ENCODE measurements at places on chromosomes 6 and 20. TPM values are rescaled to one million over a fixed set of nuclear protein-coding genes. Genes with fewer than 3 reads are reported as not detected.

CFB gene
- 81.1 TPM for total RNA-seq

SLC22A2 gene
- total RNA-seq = not detected

CFAP61 gene
- 0.38 TPM for total RNA-seq

UBE2C gene
- total RNA-seq = 54.4 TPM

GABRR1 gene
- total RNA-seq = not detected

VNN1 gene
- total RNA-seq = 5.4 TPM

CDH26 gene
- 3.0 TPM for total RNA-seq

DLL1 gene
- total RNA-seq = 37.6 TPM

RIMS1 gene
- 2.0 TPM for total RNA-seq

SALL4 gene
- 0.76 TPM for total RNA-seq

- H3K27me3 ChIP-seq = no peaks in the 10 kb centered on the region
- H3K36me3 ChIP-seq = no peaks in the 10 kb centered on the region
- peak overlapping the region; percentile 21 for H3K4me3 ChIP-seq
- DNase-seq = no peak
Measured at GRCh38 chr6:27280064-27280539, 32.0 kb downstream of the POM121L2 start.

- H3K4me3 ChIP-seq = no peak overlapping the region
- no peaks in the 10 kb centered on the region for H3K4me1 ChIP-seq
- no peaks in the 10 kb centered on the region for H3K27me3 ChIP-seq
- no peaks in the 10 kb centered on the region for H3K36me3 ChIP-seq
- H3K27ac ChIP-seq = no peak overlapping the region
Measured at GRCh38 chr6:57109880-57110279, 19.9 kb downstream of the ZNF451 start.

DNA sequence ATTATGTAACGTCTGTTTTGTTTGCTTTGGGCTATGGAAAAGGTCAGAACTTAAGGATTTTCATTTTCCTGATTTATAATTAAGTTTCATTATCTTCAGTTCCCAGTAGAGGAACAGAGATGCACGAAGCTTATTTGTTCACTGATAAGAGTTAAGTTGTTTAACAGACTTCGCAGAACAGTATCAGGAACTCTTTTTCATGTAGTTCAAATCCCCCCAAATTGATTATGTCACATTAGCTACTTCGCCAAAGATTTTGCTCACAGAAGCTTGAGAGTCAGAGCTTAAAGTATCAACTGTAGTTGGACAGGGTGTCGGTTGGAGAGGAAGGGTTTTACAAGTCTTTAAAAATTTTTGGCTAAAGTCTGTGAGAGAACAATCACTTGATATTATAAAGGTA is 43.4 kb downstream of the ZHX3 start:
- H3K4me1 ChIP-seq = peaks cover 20% of the 10 kb centered on the region
- H3K4me3 ChIP-seq = no peak overlapping the region
- DNase-seq = no peak
- H3K27me3 ChIP-seq = no peaks in the 10 kb centered on the region
- H3K27ac ChIP-seq = no peak overlapping the region
- no peaks in the 10 kb centered on the region for H3K36me3 ChIP-seq

GRCh38 chr20:51284176-51284575 is 258.3 kb downstream of the NFATC2 start:
- no peaks in the 10 kb centered on the region for H3K27me3 ChIP-seq
- H3K4me1 ChIP-seq = no peaks in the 10 kb centered on the region
- H3K27ac ChIP-seq = no peak overlapping the region
- no peak overlapping the region for H3K4me3 ChIP-seq
- H3K36me3 ChIP-seq = no peaks in the 10 kb centered on the region
- DNase-seq = no peak

GRCh38 chr6:42316981-42317380 is 99.3 kb upstream of the MRPS10 start:
- H3K4me3 ChIP-seq = no peak overlapping the region
- H3K4me1 ChIP-seq = no peaks in the 10 kb centered on the region
- H3K27ac ChIP-seq = no peak overlapping the region
- no peak for DNase-seq

DNA sequence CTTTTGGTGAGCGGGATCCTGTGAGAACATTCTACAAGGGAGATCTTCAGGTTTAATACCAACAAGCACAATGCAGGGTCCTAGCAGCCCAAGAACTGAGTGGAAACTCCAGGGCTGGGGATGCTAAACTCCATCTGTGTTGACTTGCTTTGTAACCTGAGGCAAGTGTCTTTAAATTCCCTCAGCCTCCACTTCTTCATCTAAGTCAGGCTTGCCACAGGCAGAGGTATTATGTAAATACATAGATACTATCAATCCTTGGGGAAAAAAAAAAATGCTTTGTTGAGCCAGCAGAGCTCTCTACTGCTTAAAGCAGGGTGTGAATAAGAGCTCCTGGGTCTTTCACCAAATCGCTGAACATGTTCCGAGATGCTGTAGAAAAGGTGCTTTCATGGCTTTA is 114.2 kb upstream of the PHACTR1 start:
- H3K4me3 ChIP-seq = no peak overlapping the region
- H3K27me3 ChIP-seq = no peaks in the 10 kb centered on the region
- H3K4me1 ChIP-seq = no peaks in the 10 kb centered on the region
- H3K36me3 ChIP-seq = no peaks in the 10 kb centered on the region
- H3K27ac ChIP-seq = no peak overlapping the region
- no peak for DNase-seq

DNA sequence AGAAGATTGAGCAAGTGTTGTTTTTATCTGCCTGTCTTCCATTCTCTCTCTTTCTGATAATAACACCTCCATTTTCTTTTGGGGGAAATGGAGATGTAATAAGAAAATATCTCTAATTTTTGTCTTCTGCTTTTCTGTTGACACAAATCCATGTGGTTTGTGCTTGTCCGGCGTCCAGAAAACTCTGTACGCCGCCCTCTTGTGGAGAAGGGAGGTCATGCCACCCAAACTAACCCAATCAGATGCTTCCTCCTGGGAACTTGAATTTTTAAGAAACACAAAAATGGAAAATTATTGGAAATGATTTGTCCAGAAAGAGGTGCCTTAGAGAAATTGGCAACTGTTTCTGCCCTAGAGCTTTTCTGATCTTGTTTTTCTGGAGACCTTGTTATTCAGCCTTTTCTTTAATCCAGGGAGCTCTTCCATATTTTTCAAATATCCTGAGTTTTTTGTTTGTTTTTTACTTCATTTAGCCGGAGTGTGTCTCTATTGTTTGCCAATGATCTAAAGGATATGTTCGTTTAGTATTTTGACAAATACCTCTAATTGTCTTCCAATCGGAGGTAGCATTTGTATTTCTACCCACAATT is 17.8 kb upstream of the FNDC1 start:
- no peaks in the 10 kb centered on the region for H3K36me3 ChIP-seq
- no peaks in the 10 kb centered on the region for H3K27me3 ChIP-seq
- DNase-seq = no peak
- peaks cover 5% of the 10 kb centered on the region for H3K4me1 ChIP-seq
- H3K27ac ChIP-seq = no peak overlapping the region

- no peaks in the 10 kb centered on the region for H3K4me1 ChIP-seq
- H3K4me3 ChIP-seq = no peak overlapping the region
- H3K27me3 ChIP-seq = no peaks in the 10 kb centered on the region
- DNase-seq = no peak
- no peaks in the 10 kb centered on the region for H3K36me3 ChIP-seq
- H3K27ac ChIP-seq = no peak overlapping the region
Measured at GRCh38 chr6:132961610-132962009, 147.2 kb downstream of the RPS12 start.

DNA sequence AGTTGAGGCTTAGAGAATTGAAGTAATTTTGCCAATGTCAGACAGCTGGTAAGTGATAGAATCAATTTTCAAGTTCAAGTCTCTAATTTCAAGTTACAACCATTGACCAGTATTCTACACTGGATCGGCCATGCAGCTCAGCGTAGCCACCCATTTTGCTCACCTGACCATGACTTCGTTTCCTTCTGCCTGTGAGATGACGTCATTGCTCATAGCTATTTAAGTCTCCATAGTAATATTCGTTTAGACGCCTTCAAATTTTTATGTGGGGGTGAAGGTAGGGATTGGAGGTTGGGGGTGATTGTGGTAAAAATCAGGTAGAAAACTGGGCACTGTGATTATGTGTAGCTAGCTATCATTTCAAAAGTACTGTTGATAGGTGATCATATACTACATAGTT is 5.6 kb upstream of the HTR1B start:
- no peaks in the 10 kb centered on the region for H3K36me3 ChIP-seq
- no peak overlapping the region for H3K4me3 ChIP-seq
- H3K27ac ChIP-seq = no peak overlapping the region
- no peaks in the 10 kb centered on the region for H3K27me3 ChIP-seq

DNA sequence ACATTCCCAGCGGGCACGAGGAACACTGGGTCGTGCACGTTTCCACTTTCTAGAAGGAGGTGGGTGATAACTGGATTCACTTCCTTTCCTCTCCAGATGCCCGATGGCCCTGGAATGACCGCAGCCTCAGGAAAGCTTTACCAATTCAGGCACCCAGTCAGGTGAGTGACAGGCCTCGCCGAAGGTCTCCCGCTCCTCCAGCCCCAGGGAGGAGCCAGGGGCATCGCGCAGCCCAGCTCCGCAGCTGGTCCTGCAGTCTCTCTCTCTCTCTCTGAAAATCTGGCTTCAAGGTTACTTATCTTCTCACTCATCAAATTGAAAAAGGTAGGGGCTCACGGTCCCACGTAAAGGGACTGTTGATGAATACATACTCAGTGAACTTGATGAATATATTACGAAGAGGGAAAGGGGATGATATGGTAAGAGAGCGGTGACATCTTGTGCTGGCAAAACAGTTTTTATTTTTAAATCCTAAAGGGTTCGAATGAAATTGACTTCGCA is 891 bp downstream of the RIPPLY2 start:
- DNase-seq = no peak
- H3K4me3 ChIP-seq = peak overlapping the region; percentile 66
- H3K27ac ChIP-seq = no peak overlapping the region
- no peaks in the 10 kb centered on the region for H3K27me3 ChIP-seq

DNA sequence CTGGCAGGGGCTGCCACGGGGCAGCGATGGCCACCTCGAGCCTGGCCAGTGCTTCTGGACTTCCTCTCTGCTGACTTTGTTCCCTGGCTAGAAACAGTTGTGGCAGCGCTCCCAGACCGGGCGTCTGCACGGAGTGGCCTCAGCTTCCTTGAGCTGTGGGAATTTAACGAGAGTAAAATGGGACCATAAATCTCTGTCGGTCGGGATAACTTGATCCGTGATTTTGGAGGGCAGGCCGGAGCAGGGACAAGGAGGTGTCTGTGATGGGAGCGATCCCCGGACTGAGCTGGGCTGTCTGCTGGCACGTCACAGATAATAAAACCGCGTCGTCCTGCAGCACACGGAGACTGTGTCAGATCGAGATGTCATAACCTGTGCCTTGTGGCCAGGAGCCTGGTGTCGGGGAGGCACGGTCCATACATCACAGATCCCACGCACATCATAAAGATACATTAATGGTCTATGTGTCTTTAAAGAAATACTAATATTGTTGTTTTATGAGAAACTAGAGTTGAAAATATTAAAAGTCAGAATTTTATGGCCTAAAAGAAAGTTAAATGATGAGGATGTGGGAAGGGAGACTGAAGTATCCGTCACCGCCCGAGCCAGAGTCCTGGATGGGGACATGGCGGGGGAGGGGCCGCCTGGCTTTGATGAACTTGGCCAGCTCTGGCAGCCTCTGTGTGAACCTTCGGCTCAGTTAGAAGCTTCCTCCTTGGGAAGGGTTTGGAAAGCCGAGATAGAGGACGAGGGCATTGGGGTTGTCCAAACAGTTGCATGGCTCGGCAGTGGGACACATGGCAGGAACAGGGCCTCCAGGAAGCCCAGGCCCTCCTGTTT is 6.5 kb upstream of the RBBP8NL start:
- H3K36me3 ChIP-seq = no peaks in the 10 kb centered on the region
- no peak for DNase-seq
- H3K27me3 ChIP-seq = peaks cover 72% of the 10 kb centered on the region
- H3K4me1 ChIP-seq = no peaks in the 10 kb centered on the region

- DNase-seq = no peak
- H3K4me3 ChIP-seq = no peak overlapping the region
- no peaks in the 10 kb centered on the region for H3K27me3 ChIP-seq
- no peak overlapping the region for H3K27ac ChIP-seq
- H3K36me3 ChIP-seq = no peaks in the 10 kb centered on the region
- H3K4me1 ChIP-seq = no peaks in the 10 kb centered on the region
Measured at GRCh38 chr6:114707081-114707620, 364.3 kb upstream of the HS3ST5 start.

DNA sequence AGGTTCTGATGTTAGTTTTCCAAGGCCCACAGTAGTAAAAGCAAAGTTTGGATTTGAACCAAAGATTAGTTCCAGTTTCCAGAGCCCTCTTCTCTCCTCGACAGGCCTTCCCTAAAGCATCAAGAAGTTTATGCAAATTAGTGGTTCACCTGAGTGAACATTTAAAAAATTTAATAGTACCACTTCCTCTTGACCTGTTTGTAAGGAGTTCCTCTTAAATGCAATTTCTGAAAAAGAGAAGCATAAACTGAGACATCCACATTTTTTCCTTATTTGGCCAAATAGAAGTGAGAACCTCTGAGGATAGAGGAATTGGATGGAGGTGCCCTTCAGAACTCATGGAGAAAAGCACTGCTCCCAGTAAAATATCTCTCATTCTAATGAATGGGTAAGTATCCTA is 1.2 kb upstream of the DSE start:
- H3K27ac ChIP-seq = peak overlapping the region; percentile 98
- H3K4me1 ChIP-seq = peaks cover 9% of the 10 kb centered on the region
- no peaks in the 10 kb centered on the region for H3K36me3 ChIP-seq
- H3K4me3 ChIP-seq = peak overlapping the region; percentile 95

GRCh38 chr6:24798740-24799540 is at the start of gene ARMH2:
Gene ARMH2, minus strand, starts transcription at chr6:24798917. Its CDS starts 60 bp downstream, at chr6:24798857.
- H3K27me3 ChIP-seq = no peaks in the 10 kb centered on the region
- H3K36me3 ChIP-seq = no peaks in the 10 kb centered on the region

- no peaks in the 10 kb centered on the region for H3K27me3 ChIP-seq
- H3K4me1 ChIP-seq = no peaks in the 10 kb centered on the region
- DNase-seq = no peak
Measured at GRCh38 chr20:59102841-59103299, 60.3 kb upstream of the PRELID3B start.

DNA sequence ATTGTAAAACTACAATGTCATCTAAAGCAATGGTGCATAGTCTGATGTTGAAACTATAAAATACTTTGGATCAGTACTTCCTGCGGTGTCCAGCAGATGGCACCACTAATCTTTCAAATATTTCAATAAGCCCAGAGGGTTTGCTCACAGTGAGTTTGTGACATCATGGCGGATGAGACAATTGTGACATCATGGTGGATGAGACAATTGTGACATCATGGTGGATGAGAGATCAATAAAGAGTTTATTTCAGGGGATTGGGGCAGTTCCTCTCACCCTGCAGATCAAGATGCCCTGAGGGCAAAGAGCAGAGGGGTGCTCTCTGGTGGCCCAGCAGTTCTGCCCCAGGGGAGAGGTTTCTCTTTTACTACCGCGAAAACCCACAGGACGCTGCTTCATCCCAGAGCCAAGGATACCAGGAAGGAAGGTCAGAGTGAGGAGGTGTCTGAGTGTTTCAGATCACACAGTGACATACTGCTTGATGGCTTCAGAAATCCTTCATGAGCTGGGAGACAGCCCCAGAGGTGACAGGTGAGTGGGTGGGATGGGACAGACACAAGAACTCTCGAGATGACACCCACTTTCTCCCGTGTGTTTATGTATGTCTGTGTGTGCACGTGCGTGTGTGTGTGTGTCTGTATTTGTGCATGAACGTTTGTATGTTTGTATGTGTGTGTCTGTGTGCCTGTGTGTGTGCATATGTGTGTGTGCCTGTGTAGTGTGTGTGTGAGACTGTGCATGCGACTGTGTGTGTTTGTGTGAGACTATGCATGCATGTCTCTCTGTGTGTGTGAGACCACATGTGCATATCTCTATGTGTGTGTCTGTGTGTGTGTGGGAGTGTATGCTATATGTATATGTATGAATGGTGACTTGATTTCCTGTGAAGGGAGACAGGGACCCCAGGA is 7.3 kb upstream of the ULBP2 start:
- H3K36me3 ChIP-seq = no peaks in the 10 kb centered on the region
- no peak overlapping the region for H3K4me3 ChIP-seq
- no peak overlapping the region for H3K27ac ChIP-seq
